Activated CD4-positive, alpha-beta T cell treated with anti-CD3 and anti-CD28 coated beads for 24 hours (primary cell): ENCODE measurements at places on chromosomes 12 and 14.

GRCh38 chr14:96895658-96896271, 98.6 kb downstream of the VRK1 start:
- no peak for DNase-seq

- no peak for DNase-seq
These were observed 275.1 kb downstream of the IPO8 start for GRCh38 chr12:30420561-30420960.

DNA sequence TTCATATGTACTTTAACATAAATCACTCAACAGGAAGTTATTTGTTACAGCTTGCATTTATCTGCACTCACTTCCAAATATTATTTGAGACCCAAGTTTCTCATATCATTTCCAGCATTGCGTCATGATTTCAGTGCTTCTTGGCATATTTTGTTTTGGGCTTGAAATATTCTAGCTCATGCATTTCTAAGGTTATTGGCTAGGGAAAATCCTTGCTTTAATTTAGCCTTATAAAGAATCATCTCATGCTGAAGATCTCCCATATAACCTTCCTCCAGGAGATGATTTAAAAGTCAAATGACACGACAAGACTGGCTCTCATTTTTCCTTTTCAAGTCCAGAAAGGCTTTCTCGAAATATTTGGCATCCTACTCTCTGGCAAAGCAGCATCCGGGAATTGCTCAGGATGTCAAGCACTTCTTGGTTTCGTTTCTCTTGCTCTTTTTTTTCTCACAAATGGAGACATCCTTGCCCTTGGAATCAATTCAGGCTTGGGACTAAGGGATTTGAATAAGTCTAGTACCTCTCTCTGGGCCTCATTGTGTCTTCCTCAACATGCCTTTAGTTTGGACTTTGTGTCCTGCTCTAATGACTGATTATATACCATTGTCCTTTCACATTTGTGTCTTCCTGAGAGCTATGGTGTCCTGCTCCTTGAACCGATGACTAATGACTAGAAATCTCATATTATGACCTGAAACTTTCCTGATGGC, 295.0 kb downstream of the RMST start:
- DNase-seq, result no peak

DNA sequence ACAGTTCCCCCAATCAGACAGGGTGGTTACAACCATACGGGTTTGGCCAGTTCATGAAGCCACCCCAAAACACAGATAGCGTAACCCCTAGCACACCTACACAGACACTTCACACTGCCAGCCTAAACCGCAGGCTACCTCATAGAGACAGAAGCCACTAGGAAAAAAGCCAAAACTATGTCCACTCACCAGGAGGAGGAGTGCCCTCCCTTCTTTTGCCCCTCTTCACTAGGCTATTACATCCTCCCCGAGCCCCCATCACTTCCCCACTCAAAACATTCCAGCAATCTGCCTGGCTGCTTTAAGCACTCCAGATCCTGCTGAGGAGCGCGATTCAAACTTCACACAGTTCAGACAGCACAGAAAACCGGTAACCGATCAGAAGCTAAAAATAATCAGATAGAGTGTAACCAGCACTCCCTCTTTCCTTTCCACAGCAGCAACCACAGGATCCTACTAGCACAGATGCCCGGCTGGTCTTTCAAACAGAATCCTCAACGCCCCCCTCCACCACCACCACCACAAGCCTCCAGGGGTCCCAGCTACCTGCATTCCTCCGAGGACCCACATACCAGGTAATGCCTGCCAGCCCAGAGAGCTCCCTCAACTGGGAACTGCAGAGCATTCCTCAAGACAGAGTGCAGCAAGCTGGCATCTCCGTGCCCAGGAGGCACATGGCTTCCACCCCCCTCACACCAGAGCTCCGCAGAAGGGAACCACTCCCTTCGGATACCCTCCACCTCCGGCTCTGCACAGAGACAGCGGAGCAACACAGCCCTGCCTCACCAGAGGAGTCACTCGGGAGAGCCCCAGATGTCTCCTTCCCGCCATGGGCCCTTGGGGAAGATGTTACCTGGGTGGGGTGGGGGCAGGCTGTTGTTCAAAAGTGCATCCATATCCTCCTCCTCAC, 1.5 kb downstream of the CHD4 start:
- no peak for DNase-seq

GRCh38 chr12:50232771-50233209, 50.5 kb downstream of the LIMA1 start:
- no peak for DNase-seq

DNA sequence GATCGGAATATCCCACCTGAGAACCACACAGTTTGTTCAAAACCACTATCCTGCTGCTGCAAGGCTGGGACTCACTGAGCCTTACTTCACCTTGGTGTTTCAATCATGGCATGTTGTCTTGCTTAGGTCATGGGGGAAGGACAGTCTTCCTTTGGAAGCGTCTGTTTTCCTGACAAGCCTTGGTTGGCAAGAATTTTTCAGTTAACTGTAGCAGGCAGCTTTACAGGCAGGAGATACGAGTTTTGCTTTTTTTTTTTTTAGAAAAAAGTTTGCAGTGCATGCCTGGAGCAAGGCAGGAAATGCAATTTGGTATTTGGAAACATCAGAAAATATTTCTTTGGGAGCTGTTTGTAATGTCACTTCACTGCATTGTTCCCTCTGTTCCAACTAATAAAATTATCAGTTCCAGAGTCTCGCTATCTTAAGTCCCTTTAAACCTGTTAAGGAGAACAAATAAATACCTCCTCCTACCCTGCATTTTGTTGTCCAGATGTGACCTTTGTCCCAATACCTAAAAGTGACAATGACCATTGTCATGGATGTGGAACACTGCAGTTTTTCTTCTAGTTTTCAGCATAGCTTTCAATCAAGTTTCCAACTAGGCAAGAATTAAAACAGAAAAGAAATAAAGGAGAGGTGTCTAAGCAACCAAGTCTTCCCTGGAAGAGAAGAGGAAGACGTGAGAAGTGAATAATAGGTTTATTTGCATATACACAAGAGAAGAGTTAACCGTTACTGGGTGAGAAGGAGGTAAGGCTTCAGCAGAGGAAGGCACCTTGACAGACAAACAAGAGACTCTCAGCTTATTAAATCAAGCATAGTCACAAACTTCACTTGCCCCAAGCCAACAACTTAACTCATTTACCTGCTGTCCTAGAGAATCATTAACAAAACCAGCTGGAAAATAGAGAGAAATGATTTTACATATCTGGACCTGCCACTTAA, 71.4 kb upstream of the ACTN1 start:
- no peak for DNase-seq

GRCh38 chr14:99117671-99118045, 154.3 kb downstream of the BCL11B start:
- DNase-seq, result no peak

DNA sequence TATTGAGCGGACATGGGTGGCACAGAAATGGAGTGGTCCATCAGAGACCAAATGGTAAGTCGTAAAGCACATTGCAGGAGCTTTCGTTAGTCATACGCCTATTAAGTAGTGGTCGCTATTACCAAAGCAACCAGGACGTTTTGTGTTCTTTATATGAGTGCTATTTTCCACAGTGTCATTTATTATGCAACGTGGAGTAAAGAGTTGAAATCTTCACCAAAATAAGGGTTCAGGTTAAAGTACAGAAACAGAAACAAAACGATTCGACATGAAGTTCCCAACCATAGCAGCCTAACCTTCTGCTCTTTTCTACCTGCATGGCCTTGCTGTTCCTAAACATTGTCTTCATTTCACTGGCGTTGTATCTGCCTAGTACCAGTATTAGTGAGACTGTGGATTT, 20.1 kb upstream of the FGD4 start:
- DNase-seq, result no peak

DNA sequence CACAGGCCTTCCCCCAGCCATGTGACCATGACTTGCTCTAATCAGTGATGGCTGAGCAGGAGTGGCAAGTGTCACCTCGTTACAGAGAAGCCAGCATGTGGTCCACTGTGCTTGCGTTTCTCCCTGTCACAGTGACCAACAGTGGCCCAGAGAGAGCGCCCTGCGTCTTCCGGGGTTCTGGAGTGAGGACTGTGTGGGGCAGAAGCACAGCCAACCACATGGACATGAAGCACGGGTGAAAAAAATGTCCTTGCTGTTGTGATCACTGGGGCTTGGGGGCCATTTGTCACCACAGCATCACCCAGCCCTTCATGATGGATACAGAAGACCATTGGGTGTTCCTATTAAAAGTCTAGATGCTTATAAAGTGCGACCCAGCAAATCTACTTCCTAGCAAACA, 174.6 kb upstream of the C14orf180 start:
- DNase-seq, result no peak

- no peak for DNase-seq
These were observed 8.7 kb downstream of the PGAM5 start for GRCh38 chr12:132719141-132719953.

DNA sequence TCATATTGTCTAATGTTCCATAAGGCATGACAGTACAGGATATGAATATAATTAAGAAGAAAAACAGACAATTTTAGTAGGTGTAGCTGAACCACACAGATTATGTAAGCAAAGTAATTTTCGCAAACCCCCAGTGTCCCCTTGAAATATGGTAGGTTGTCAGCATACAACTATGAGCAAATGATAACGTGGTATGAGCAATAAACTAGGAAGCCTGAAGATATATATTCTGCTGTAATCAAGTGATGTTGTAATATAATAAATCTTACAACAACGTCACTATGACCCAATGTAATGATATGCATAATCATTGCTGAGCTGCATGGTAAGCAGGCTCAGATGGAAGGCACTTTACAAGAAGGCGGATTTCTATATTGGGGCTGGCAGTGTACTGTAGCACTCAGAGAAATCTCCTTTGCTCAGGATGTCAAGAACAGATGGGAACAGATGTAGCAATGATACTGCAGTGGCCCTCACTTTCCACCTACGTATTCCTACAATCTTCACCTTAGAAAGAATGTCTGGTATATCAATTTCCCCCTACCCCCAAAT, 47.8 kb upstream of the MYF6 start:
- DNase-seq, result no peak

DNA sequence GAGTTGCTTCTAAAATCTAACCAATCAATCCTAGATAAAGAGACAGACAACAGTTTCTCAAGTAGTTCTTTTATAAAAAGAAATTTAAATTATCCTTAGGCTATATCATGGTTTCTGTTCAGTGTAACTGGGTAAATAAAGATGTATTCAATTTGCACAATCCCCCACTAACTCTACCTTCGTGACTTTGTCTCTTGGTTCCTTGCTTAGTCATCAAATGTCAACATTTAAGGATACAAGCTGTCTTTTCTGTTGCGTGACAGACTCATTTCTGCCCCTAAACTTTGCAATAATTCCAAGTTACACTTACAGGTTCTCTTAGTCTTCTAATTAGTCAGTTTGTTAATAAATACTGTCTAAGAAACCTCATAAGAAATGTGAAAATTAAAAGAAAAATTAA, 50.6 kb downstream of the SCAF11 start:
- no peak for DNase-seq

- DNase-seq, result no peak
These were observed 3.6 kb downstream of the ISCU start for GRCh38 chr12:108565976-108566375.

- no peak for DNase-seq
These were observed 6.5 kb downstream of the CCDC60 start for GRCh38 chr12:119341020-119341419.

DNA sequence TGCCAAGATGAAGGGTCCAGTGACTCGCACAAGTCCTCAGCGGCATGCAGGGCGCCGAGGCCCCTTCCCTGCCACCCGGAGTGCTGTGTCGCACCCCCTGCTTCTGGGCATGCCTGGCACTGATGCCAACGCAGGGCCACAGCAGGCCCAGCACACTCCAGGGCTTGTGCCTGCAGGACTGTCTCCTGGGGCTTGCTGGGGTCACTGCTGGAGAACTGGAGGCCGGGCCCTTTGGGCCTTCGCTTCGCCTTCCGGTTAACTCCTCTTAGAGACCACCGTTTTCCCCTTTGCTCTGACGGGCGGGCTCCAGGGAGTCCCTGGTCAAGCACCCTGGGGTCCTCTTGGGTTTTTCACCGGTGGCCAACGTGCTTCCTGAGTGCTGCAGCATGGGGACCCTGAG, 79.6 kb downstream of the WDR20 start:
- no peak for DNase-seq

GRCh38 chr12:5806371-5807089, 138.5 kb downstream of the ANO2 start:
- no peak for DNase-seq

DNA sequence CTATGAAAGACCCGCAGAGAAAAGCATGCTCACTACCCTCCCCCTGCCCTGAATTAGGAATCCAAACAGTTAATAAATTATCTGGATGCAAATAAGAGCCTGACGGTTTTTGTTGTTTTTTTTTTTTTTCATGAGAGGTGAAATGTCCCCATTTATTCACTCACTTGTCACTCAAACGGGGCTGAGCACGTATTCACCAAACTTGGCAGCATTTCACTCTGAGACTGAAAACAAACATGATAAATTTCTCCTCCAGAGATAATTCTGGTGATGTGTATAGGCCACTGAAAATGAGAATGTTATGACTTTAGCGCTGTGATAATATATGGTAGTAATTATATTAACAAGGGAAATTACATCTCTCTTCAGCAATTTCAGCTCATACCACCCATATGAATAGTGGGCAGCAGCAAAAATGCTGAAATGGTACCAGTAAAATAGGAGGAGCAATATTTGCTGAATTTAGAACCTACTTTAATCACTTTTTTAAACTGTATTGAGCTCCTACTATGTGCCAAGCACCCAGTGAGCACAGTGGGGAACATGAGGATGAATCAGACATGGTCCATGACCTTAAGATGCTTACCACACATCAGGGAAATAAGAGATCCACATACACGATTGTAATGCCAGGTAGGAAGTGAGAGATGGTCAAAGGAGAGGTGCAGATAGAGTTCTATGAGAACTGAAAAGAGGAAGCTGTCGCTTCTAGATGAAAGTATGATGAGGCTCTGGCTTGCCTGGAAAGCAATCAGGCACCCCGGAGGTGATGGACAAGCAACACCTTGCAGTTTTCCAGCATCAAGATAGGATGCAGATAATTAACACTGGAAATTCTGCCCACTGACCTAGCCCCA, 286.5 kb upstream of the TMPO start:
- DNase-seq, result no peak

GRCh38 chr14:78758333-78758732, 588.2 kb downstream of the NRXN3 start:
- no peak for DNase-seq

DNA sequence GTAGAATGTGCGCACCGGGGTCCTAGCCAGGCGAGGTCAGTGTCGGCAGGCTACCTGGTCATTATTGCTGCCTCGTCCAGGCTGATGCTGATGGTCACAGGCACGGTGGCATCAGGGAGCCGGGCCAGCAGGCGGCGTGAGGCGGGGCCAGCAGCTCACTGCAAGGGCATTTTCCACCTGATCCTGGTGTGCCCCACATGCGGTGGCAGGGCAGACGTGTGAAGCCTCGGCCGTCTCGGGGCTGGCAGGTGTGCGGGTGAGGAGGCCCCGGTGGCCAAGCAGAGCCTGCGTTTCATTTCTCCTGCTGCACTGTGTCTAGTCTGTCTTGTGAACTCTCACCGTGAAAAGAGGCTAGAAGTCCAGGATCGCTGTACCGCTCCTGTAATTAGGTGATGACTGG, 12.0 kb upstream of the AMN start:
- no peak for DNase-seq
